ENCODE measurements at places on chromosomes 5 and 9. TPM values are rescaled to one million over a fixed set of nuclear protein-coding genes. Genes with fewer than 3 reads are reported as not detected.

The CSF1R gene
- total RNA-seq, result not detected

The F12 gene
- total RNA-seq, result 0.39 TPM

The GRHPR gene
- total RNA-seq, result 142 TPM

The PCDHGA4 gene
- total RNA-seq, result 3.5 TPM

The PCA3 gene
- total RNA-seq, result under 0.01 TPM

The BSPRY gene
- total RNA-seq, result not detected

The KCNV2 gene
- not detected for total RNA-seq

The SLC34A3 gene
- total RNA-seq, result not detected

The RANBP17 gene
- total RNA-seq, result 2.3 TPM

The SLC4A9 gene
- total RNA-seq, result not detected

The MIGA2 gene
- total RNA-seq, result 24.6 TPM

The OR1L8 gene
- not detected for total RNA-seq

The DENND1A gene
- total RNA-seq, result 37.5 TPM

The SPEF2 gene
- total RNA-seq, result 3.3 TPM

The GPR150 gene
- total RNA-seq, result 0.20 TPM

The NR2F1 gene
- total RNA-seq, result 5.9 TPM

The CAVIN4 gene
- 0.78 TPM for total RNA-seq

The ANKDD1B gene
- 0.37 TPM for total RNA-seq

The PTPN3 gene
- total RNA-seq, result 0.98 TPM

The SLC36A3 gene
- not detected for total RNA-seq

The TAF9 gene
- 90.7 TPM for total RNA-seq

The HOMER1 gene
- total RNA-seq, result 5.5 TPM

The MARCHF3 gene
- 10.6 TPM for total RNA-seq

The HMMR gene
- total RNA-seq, result 60.4 TPM

The ZFAND5 gene
- total RNA-seq, result 73.5 TPM

The INSL4 gene
- total RNA-seq, result not detected

The SCAI gene
- 7.0 TPM for total RNA-seq

The PCDHGB7 gene
- 5.9 TPM for total RNA-seq

The CCDC171 gene
- 2.7 TPM for total RNA-seq

The SOX30 gene
- total RNA-seq, result not detected

The KLF4 gene
- 36.0 TPM for total RNA-seq

The TMED7 gene
- 126 TPM for total RNA-seq

The ERGIC1 gene
- 202 TPM for total RNA-seq

The MCC gene
- 29.1 TPM for total RNA-seq

The ADAMTS13 gene
- 1.2 TPM for total RNA-seq

The PAEP gene
- not detected for total RNA-seq

The RNF183 gene
- under 0.01 TPM for total RNA-seq

The SNX18 gene
- 35.3 TPM for total RNA-seq

The ZNF658 gene
- total RNA-seq, result 3.7 TPM

The ECSCR gene
- total RNA-seq, result 0.37 TPM

The TJP2 gene
- 58.5 TPM for total RNA-seq

The IL3 gene
- total RNA-seq, result not detected

The SCGB3A2 gene
- not detected for total RNA-seq

The PCDHB15 gene
- not detected for total RNA-seq

The PSIP1 gene
- 44.2 TPM for total RNA-seq

The TSSK1B gene
- total RNA-seq, result 0.20 TPM

The ZFP2 gene
- total RNA-seq, result 0.20 TPM

The DDX4 gene
- total RNA-seq, result not detected

The SH2D3C gene
- 0.37 TPM for total RNA-seq

The SNCAIP gene
- 0.20 TPM for total RNA-seq

The UAP1L1 gene
- 12.1 TPM for total RNA-seq

The ITK gene
- not detected for total RNA-seq

The STKLD1 gene
- total RNA-seq, result under 0.01 TPM

The SLC2A6 gene
- 22.4 TPM for total RNA-seq
